Glomerular endothelial cell (primary cell): ENCODE measurements at places on chromosomes 13 and 19.

GRCh38 chr13:64992314-64992713 lies 2237.8 kb downstream of the PCDH9 start:
- DNase-seq = no peak

GRCh38 chr13:93819331-93819890 lies 592.8 kb downstream of the GPC6 start:
- no peak for DNase-seq

DNA sequence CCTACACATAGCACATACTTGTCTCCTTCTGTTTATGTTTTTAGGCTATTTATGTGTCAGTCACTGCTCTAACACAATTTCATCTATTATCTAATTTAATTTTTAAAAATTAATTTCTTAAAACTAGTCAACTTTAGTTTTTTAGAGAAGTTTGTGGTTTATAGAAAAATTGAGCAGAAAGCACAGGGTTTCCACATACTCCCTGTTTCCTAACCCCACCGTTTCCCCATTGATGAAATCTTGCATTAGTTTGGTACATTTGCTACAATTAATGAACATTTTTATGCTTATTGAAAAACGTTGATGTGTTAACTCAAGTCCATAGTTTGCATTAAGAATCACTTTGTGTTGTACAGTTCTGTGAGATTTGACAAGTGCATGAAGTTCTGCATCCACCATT lies 53.5 kb downstream of the TNFSF13B start:
- DNase-seq = no peak

DNA sequence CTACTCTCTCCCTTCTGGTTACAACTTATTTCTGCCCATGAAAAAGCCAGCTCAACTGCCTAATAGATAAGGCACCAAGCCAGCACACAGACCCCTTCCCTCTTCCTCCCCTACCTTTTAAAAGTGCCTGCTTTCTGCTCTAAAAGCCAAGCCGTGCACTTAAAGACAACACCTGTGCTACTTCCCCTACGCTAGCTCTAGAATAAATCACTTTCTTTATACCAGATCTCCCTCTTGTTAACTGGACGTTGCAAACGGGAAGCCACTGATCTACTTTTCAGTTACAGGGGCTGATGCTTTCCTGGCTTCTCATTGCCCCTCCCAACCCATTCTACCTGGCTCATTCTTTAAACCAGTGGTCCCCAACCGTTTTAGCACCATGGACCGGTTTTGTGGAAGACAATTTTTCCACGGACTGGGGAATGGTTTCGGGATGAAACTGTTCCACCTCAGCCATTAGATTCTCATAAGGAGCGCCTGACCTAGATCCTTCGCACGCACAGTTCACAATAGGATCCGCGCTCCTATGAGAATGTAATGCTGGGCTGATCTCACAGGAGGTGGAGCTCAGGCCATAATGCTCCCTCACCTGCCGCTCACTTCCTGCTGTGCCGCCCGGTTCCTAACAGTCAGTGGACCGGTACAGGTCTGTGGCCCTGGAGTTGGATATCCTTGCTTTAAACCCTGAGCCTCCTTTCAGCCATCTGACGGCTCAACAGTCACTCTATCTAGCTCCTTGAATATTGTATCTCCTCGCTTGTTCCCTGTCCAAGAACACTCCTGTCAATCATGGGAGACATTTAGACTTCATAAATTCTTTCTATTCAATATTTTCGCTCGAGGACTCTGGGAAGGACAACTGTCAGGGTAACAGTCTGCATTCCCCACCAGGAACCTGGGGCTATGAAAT lies 841 bp upstream of the ZNF223 start:
- no peak for DNase-seq

DNA sequence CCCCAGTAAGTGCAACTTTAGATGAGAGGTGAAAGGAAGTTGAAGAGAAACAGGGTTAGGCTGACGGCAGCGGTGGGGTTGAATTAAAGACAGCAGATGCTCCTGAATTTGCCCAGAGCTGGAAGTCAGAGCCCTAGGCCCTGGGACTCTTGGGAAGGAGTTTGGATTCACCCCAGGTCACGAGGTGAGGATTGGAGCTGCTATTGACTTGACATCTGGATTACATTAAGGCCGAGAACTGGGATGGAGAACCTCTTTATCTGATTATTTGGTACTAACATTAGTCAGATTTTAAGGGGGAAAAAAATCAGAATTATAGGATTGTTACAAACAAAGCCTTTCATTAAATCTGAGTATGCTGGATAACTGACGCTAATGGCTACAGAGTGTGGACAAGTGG lies 367.2 kb downstream of the ZNF536 start:
- DNase-seq = no peak

DNA sequence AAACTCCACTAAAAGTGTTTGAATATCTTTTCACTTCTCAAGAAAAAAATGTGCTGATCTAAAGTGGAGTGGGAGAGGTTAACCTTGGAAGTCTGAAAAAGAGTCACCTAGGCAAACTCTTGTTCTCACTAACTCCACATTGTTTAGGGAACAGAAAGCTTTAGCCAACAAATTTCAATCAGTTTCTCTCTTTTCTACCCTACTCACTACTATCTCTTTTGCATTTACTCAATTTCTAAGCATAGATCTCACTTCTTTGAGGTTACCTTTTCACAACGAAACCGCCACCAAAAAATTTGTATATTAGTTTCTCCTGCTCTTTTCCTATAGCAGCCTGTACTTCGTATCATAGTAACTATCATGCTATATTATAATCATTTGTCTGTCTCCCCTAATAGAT lies 6.3 kb downstream of the NHLRC3 start:
- no peak for DNase-seq

- no peak for DNase-seq
These were observed 1390.5 kb downstream of the EFNB2 start for GRCh38 chr13:105144936-105145335.

GRCh38 chr19:32580353-32580900 lies 563 bp upstream of the PDCD5 start:
- no peak for DNase-seq

GRCh38 chr13:46354156-46355087 lies 32.6 kb downstream of the RUBCNL start:
- peak; percentile 52 for DNase-seq

- no peak for DNase-seq
These were observed 6.3 kb downstream of the GRAMD1A start for GRCh38 chr19:35006342-35006998.

DNA sequence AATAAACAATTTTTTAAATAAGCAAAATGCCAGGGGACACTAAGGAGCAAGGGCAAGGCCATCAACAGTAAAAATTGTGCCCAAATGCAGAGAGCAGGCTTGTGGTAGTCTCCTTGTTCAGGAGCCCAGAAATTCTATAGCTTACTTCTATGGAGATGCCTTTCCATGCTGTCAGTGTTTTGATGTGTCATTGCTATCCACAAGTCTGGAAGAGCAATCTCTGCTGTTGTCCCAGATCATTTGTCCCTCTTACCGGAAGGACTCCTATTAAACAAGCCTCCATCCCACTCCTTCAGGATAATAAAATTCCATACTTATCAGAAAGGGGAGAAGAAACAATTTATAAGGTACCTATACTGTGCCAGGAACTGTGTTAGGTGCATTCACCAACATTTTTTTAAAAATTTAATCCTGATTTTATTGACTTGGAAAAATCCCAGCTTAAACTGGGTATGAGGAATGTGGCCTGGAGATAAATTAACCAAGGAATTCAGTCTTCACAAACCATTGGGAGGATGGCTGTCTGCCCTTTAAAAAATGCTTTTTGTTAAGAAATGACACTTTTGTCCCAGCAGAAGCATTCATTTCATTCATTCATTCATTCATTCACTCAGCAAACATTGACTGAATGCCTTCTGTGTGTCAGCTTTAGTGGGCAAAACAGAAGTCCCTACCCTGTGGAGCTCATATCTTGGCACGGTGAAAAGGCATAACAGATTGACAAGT lies 26.8 kb upstream of the CYSLTR2 start:
- DNase-seq = no peak

DNA sequence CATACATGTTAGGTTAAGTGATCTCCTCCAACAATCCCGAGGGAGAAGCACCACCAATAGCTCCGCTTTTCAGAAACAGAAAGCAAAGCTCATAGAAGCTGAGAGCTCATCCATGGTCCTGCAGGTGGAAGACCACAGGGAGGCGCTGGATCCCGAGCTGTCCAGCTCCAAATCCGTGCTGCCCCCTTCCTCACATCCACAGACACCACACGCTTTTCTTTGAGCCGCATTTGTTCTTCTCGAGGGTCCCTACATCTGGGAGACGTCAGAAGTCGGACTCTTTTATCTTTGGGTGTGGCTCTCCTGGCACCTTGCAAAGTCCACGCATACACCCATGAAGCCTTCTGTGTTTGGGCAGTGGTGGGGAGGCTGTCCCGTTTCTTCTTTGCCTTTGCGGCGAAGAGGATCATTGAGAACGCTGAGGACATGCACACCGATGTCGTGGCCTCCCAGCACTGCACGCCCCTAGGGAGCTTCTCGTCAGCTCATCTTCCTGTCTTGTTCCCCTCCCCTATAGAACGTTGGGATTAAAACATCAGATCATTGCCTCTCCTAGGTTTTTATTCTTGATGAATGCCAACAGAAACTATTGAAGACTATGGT lies 184.8 kb downstream of the TEX29 start:
- DNase-seq = no peak

GRCh38 chr13:25280396-25280795 lies 6.9 kb downstream of the MTMR6 start:
- no peak for DNase-seq

GRCh38 chr13:108629181-108629752 lies at the start of gene MYO16:
Gene MYO16 (plus strand): TSS chr13:108629611. CDS start chr13:108629845, 234 bp downstream.
- DNase-seq = no peak

GRCh38 chr19:48355365-48355954 lies 8.3 kb downstream of the TMEM143 start:
- no peak for DNase-seq

DNA sequence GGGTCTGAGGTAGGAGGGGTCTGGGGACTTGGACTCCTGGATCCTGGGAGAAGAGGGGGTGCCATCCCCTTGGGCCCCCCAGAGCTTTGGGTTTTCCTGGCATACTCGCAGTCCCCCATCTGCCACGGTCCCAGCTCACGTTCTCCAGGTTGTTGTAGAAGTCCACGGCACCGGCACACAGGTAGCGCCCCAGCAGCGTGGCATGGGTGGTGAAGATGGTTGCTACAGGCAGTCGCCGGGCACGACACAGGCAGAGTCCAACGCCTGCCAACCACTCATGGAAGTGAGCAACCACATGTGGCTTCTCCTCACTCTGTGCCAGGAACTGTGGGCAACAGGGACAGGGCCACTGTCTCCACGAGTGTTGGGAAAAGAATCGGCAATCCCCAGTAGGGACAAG lies 7.4 kb downstream of the GYS1 start:
- no peak for DNase-seq

- no peak for DNase-seq
These were observed 77.5 kb upstream of the PEG3 start for GRCh38 chr19:56917998-56918397.
